Posterior cingulate gyrus (tissue), 11 donors: ENCODE measurements at places on chromosomes 16 and 17.

DNA sequence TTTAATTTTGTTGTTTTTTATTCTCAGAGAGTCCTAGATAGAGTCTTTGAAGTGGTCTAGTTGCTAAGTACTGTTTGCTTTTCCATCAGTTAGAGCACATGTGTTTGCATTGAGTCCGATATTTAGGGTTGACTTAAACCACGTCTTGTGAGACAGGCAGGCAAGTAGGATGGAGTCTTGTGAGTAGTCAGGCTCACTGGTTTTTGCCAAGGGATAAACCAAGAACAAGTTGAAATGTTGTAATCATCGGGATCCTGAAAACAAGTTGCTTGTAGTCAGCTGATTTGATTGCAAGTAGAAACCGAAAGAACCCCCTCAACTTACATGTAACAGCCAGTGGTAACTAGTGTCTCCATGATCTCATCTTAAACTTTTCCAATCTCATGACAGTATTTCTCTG, 17.2 kb downstream of the ATP6V0A1 start:
- no peak for DNase-seq

DNA sequence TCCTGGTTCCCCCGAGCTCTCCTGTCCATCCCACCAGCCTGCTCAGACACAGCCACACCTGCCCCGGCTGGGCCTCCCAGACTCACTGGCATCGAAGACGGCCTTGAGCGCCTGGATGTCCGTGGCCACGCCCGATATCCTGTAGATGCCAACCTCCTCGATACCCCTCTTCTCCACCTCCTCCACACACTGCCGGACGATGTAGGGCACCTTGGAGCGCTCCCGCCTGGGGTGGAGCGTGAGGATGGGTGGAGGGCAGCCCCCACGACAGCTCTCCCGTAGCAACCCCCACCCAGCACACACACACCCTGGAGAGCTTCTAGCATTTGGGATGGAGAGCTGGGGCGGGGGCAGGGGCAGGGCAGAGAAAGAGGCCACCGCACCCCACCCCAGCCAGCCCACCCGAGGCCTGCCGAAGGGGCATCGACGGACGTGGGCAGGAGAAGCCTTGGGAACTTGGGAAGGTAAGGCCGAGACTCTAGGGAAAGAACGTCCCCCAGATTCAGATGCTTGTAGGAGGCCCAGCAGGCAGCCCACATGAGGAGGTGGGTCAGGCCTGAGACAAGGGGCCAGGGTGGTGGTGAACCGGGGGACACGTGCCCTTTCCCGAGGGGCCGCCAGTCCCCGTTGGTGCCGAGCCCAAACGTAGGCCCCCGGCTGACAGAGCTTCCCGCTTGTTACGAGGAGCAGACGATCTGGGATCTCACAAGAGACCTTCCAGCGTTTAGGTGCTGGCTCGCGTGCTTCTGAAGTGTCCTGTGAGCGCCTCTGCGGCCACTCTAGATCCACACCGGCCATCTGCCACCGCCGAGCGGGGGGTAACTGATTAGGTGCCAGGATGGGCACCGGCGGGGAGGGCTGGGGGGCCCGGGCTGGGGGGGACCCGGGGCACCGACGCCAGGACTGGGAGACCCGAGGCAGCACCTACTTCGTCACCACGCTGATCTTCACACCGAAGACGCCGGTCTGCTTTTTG, 15.1 kb downstream of the TIMM22 start:
- no peak for DNase-seq

DNA sequence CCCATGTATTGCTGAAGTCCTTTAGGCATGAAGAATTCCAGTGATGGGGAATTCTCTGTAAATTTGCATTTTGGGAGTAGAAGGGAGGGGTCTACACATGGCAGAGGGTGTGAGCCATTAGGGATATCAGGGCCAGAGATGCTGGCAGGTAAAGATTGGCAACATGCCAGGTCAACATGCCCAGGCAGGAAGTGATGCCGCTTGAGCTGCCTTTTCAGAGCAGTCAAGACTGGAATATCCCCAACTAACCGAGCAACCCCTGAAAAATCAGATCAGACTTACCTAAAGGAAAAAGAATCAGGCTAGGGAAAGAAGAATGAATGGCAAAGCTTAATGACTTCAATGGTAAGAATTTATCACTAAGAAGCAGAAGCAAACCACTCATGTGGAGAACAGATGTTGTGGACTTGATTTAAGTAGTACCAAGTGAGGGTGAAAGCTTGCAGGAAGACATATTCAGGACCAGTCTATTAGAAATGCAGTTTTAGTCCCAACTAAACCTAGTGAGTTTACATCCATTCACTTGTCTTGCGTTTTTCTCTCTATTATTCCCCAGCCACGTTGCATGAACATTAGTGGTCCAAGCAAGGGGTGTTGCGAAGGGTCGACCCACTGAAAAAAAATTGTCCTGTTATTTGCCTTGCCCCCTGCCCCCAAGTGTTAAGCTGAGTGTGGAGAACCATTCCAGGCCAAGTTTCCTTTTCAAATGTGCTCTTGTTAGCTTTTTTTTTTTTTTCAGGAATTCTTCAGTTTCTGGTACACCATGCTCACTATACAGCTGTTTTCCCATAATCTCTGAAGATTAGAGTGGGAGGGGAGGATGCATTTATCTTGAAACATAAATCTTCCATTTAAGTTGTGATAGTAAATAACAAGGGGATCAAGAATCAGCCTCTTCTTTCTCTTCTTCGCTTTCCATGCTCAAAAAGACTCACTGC, 105.2 kb downstream of the ABCA8 start:
- no peak for DNase-seq

- DNase-seq = peak; percentile 58
Measured at GRCh38 chr16:457732-458400, 32.4 kb downstream of the RAB11FIP3 start.

DNA sequence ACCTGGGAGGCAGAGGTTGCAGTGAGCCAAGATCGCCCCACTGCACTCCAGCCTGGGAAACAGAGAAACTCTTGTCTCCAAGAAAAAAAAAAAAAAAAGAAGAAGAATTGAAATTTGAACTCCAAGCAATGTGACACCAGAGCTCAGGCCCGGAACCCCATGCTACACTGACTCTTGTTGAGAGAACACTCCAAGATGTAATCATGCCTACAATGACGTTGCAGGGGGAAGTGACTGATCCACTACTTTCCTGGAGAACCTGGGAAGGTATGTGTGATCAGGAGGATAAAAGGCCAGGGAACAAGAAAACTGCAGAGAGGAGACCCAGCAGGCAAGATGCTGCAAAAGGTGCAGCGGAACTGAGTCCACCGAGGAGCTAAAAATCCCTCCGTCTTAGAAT, 57.9 kb downstream of the ADCY9 start:
- no peak for DNase-seq

- no peak for DNase-seq
Measured at GRCh38 chr17:1244606-1245012, 25.6 kb upstream of the BHLHA9 start.

DNA sequence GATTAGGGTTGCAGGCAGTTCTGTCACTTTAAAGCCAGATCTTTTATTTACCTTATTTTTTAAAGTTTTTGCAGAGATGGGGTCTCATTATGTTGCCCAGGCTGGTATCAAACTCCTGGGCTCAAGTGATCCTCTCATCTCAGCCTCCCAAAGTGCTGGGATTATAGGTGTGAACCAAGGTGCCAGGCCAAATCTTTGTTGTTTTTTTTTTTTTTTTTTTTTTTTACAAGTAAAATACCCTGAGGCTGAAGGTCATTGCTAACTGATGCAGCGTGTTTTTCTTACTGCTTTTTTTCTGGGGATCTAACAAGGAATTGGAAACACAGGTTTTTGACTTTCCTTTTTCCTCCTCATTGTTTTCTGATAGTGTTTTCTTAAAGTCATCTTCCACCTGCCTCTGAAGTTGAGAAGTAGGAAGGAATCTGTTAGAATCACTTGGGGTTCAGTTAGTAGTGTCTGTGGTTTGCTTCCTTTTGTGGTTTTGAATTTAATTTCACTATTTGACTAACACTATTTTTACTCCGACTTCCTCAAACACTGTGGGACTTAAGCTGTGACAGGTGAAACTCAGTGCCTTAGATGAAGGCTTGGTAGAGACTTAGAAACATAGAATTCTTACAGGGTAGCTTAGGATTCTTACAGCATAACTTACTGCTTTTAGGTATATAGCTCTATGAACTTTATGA, 22.2 kb downstream of the CLTC start:
- no peak for DNase-seq

DNA sequence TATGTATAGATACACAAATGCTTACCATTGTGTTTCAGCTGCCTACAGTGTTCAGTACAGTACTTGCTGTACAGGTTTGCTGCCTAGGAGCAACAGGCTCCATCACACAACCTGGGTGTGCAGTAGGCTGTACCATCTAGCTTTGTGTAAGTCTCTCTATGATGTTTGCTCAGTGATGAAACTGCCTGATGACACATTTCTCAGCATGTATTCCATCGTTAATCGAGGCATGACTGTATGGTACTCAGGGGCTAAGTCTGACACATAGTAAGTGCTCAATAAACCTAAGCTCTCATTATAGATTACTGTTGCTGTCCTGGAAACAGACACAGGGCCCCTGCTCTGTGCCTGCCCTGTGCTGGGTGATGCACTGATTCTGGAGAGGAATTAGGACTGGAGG, 18.1 kb downstream of the KCNJ12 start:
- no peak for DNase-seq

DNA sequence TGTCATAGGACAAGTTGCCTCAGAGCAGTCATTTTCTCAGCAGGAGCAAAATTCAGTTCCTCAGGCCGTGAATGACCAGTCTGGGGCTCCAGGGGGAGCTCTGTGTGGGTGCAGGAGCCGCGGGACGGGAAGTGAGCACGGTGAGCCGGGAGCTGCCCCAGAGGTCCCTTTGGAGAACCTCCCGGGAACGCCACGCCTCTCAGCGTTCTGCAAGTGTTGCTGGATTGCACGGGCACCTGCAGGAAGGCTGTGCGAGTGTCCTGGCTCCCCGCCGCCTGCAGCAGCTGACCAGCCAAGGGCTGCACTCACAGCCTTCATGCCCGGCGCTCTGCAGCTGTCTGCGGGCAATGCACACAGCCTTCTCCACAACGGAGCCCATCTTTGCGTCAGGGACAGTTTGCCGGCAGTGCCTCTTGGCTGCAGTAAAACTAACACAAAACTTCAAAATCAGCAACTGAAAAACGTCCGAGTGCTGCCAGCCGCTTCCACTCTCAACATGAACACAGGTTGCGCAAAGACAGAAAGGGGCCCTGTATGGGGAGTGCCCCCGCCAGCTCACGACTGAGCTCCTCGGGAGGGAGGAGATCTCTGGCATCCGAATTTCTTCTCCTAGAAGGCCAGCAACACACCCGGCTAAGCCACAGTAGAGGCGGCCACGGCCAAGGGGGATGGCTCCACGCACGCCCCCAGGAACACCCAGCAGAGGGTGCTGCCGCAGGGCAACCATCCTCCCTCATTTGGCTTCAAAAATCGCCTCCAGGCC, 16.0 kb downstream of the NDUFAF8 start:
- DNase-seq = peak; percentile 53

DNA sequence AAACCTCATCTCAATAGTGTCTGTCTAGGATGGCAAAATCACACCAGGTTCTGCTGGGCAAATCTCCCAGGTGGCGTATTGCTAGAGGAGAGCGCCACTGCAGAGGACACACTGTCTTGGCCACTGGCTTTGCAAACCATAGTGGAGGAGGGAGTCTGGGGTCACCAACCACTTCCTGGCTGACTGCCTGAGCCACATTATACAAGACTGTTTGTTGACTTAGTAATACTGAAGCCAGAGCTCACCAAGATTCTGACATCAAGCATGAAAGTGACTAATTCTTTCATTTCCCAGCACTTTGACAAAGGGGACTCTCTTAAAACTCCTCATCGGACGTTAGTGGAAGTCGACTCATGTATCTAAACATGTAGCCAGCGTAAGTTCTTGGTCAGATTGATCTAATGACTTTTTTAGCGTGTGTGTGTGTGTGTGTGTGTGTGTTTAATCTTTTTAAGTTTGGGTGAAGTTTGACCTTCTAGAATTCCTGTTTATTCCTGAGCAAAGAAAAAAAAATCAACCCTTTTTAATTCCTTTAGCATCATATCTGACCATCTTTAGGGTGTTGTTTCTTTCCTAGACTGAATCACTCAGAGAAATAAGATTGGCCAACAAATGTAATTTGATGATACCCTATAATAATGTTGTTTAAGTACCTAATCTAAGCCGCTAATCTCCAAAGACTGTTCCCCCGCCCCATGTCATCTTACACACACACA, 13.7 kb downstream of the PITPNC1 start:
- DNase-seq = no peak

GRCh38 chr16:75097941-75098901, 18.4 kb downstream of the LDHD start:
- DNase-seq = peak; percentile 85

- DNase-seq = no peak
Measured at GRCh38 chr17:35089586-35090296, 26.2 kb upstream of the RFFL start.

DNA sequence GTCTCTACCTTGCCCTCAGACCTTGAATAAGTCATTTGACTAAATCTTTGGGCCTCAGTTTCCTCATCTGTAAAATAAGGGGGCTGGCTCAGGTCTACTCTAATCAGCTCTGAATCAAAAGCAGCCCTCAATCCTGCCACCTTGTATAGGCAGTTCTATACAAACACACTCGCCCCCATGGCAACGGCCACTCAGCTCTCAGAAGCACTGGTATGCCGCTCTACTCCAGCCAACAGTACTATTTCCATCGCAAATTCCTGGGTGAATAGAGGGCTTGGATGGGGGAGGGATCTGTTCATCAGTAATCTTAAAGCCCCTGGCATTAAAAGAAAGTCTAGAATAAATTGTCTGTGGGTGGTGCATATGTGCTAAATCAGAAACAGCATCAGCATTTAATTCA, 21.2 kb upstream of the TAOK1 start:
- DNase-seq = no peak
